BJ (cell line): ENCODE measurements at places on chromosomes 16 and 17.
A peak's percentile ranks its signal among the peaks of the same experiment; 100 is the strongest.

DNA sequence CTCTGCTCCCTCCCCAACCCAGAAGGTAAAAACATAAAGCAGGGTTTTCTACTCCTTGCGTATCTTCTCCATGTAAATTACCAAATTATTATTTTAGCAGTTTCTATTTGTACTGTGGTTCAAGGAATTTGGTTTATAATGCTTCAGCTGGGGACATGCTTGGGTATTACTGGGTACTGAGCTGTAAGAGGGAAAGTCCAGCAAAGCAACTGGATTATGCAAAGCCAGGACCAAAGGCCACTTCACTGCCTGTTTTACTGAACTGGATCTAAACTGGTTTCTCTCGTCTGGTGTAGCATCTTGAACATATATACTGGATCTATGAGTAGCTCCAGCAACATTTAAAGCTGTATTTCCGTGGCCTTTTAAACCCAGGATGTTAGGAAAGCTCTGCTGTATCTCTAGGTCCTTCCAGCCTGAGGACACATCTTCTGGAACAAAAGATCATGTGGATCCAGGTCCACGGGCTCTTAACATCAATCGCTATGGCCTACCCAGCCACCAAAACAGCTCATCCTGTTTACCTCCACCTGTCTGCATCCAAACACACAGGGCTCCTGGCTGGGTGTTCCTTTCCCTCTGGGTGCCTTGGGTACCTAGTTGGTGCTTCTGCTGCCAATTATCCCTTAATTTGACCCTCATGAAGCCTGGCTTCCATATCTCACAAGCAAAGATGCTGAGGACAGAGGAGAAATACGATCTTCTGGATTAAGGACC lies 7.2 kb downstream of the PMP22 start:
- no peak for DNase-seq

- DNase-seq, result no peak
These were observed 4.6 kb downstream of the PLCD3 start for GRCh38 chr17:45127548-45128300.

GRCh38 chr16:90020838-90021382 lies 1.7 kb upstream of the DBNDD1 start:
- DNase-seq, result no peak

GRCh38 chr17:28338056-28338768 lies 2.7 kb downstream of the TNFAIP1 start:
- DNase-seq, result no peak

GRCh38 chr16:66342294-66342900 lies 24.1 kb upstream of the CDH5 start:
- no peak for DNase-seq

DNA sequence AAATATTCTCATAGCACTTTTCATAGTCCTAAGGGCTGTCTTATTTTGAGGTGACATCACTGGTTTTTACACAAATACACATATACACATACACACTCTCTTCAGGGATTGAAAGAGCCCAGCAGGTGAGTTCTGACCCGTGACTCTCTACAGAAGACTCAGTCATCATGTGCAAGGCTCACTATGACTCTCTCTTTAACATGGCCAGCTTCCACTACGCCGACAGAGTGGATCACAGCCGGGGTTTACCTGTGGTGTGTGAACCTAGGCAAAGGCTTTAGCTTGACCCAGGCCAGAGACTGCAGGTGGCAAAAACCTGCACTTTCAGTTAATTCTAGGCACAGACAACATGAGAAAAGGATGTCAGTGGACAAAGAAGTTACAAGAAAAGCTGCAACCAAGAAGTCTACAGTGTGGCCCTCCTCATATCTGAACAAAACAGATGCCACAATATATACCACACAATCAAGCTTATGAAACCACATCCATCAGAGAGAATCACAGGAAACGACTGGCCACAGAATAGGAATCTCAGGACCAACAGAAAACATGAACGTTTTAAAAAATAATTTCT lies 56.5 kb downstream of the CYTH1 start:
- no peak for DNase-seq

DNA sequence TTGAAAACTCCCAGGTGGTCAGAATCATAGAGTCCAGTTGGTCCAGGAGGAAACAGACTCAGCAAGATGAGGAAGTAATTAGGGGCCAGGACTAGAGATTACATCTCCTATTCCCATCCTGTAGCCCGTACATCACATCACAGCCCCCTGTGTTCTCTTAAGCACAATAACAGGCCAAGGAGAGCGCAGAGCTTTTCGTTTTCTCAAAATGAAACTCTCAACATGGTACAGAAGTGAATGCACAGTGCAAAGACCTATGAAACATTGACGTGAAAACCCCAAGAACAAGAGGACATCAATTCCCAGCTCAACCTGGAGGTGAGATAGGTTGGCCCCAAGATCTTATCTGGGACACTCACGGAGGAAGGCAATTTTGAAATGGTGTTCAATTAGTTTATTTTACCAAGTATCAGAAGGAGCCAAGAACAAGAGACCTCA lies 9.0 kb downstream of the PIK3R5 start:
- DNase-seq, result no peak

DNA sequence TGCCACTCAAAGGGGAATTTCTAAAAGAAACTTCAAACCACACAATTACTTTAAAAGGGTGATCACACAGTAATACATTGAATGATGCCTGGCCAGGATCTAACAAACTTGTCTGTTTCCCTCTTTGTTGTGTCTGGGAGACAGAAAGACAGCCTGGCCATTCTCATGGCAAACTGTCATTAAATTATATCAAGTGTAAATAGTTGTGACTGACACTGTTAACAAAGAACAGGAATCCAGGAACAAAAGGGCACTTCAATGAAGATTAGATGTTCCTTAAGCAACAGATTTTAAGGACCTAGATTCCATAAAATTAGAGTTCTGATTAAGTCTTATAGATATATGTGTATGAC lies 383.6 kb downstream of the KCNJ2 start:
- no peak for DNase-seq

DNA sequence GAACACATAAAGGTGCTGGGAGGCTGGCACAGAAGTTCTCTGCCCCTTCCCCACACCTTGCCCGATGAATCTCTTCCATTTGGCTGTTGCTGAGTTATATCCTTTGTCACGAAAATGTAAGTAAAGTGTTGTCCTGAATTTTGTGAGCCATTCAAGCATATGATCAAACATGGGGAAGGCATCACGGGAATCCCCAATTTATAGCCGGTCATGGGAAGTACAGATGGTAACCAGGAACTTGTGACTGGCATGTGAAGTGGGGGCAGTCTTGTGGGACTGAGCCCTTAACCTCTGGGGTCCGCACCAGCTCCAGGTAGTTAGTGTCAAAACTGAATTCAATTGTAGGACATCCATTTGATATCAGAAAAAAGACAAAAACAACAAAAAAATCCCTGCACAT lies 13.2 kb downstream of the TOM1L2 start:
- DNase-seq, result no peak

GRCh38 chr17:31489295-31490018 lies 98.0 kb downstream of the RAB11FIP4 start:
- no peak for DNase-seq

DNA sequence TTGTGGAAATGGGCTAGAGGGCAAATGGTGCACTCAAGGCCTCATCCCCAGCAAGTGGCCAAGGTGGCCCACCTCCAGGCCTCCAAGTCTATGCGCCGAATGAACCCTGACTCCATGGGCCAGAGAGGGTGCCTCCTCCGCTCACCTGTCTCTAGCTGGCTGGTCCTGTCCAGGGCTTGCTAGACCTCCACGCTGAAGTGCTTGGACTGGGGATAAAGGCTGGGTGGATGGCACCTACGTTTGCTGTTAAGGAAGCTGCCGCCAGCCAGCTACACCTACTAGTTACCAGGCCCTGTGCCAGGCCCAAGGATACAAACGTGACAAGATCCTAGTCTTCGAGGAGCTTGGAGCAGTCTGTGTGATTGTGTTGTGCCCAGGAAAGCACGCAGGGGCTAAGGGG lies 739 bp upstream of the SGCA start:
- no peak for DNase-seq

GRCh38 chr17:80414508-80414802 lies 512 bp upstream of the ENDOV start:
- no peak for DNase-seq

GRCh38 chr16:74892574-74893461 lies 92.1 kb downstream of the WDR59 start:
- DNase-seq, result no peak

GRCh38 chr17:74767111-74767516 lies 9.0 kb downstream of the NAT9 start:
- no peak for DNase-seq

- DNase-seq, result no peak
These were observed 849 bp downstream of the CAPN15 start for GRCh38 chr16:528111-529011.

DNA sequence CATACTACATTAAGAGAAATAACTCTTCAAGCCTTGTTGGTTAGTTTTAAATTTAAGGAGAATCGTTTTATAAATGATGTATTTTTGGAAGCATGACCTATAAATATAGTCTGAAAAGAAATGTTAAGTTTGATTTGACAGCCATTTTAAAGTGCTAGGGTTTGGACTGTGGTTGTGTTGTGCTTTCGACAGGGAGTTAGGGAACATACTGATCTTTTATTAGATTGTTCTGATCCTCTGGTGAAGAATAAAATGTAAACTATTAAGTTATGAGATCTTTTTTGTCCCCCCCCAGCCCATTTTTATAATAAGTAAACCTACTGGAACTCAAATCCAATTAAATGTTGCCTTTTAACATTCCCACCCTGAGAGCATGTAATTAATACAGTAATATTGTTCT lies 12.0 kb downstream of the TAF15 start:
- no peak for DNase-seq

DNA sequence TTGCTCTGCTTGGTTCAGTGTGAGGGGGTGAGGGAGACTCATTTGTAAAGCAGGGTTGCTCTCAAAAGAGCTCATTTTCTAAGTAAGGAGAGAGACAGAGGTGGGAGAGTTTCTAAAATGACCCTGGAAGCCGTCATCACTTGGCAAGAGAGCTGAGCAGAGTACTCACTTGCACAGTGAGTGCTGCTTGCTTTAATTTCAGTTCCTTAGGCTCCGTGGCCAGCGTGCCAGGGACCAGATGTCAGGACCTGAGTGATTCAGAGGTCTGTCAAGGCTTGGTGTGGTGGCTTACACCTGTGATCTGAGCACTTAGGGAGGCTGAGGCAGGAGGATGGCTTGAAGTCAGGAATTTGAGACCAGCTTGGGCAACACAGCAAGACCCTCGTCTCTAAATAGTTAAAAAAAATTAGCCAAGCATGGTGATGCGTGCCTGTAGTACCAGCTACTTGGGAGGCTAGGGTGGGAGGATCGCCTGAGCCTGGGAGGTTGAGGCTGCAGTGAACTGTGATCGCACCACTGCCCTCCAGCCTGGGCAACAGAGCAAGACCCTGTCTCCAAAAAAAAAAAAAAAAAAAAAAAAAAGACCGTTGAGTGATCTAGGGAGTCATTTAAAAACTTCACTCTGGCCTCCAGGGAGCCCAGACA lies 10.7 kb downstream of the ZNF205 start:
- DNase-seq, result no peak

DNA sequence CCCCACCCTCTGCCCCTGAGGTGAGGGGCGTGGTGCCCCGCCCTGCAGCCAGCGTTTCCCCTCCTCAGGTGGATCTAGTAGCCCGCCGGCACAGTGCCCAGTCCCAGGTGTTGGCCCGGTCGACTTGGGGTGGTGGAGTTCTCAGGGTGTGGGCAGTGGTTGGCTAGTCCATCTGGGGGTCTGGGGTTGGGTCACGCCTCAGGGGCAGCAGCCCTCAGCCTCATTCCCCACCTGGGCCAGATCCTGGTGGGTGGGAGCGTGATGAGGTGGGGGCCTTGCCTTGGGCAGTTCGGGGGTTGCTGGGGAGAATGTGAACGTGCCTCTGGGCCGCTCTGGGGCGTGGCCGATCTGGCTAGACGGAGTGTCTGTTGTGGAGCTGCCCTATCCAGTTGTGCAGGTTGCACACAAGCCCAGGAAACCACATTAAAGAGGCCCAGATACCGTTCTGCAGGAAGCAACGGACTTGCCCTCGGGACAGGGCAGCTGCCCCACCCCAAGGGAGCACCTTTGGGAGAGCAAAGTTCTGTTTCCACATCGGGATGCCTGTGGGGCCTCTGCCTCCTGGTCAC lies 32.0 kb downstream of the GSE1 start:
- DNase-seq, result no peak

DNA sequence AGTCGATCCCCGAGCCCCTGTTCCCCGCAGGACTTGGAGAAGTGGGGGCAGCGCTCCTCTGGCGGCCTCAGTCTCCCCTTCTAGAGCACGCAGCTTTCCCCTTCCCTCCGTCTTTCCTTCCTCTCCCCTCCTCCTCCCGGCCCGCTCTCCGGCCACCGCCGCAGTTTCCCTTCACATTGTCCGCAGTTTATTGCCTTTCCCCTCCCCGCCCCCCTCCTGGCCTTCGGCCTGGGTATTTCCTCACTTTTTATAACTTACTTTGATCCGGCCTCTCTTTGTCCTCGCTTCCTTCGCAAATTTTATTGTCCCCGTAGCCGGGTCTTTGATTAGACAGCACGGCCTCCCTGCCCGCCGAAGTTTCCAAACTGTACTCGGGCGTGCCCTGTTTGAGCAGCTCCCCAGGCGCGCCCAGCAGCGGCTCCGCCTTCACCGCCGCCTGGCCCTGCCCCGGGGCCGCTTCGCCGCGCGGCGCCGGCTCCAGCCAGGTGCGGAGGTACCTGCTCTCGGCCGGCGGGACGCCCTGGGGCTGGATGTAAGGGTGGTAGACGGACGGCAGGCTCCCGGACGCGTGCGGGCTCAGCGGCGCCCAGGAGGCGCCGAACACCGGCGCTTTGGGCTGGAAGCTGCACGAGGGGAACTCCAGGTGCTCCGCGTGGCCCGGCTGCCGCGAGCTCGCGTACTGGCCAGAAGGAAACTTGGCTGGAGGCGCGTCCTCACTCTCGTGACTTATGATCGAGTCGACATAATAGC lies 488 bp downstream of the HOXB9 start:
- no peak for DNase-seq

DNA sequence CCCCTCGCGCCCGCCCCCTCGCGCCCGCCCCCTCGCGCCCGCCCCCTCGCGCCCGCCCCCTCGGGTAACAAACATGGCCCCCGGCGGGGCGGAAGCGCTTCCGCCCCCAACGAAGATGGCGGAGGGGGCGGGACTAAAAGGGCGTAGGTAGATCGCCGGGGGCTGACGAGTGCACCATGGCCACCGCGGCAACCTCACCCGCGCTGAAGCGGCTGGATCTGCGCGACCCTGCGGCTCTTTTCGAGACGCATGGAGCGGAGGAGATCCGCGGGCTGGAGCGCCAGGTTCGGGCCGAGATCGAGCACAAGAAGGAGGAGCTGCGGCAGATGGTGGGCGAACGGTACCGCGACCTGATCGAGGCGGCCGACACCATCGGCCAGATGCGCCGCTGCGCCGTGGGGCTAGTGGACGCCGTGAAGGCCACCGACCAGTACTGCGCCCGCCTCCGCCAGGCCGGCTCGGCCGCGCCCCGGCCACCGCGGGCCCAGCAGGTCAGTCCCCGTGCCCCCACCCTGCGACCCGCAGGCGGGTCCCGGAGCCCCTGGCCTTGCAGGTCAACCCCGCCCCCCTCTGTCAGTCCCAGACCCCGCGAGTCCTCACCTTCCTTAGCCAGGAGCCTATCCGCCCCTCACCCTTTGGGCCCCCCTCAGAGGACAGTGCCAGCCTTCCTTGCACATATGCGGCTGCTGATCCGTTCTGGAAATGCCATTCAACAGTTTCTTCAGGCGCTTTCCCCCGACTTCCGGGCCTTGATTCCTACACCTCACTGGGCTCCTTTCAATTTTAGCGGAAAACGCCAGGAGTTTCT lies at the start of gene COG1:
Gene COG1, plus strand, starts transcription at position 162 of the 808 bp plus-strand sequence. Its CDS starts 15 bp downstream, at position 177.
- DNase-seq, result no peak

- peak; percentile 59 for DNase-seq
These were observed 97.8 kb upstream of the MAF start for GRCh38 chr16:79698341-79698753.

- no peak for DNase-seq
These were observed 1.4 kb downstream of the EFCAB13 start for GRCh38 chr17:47325176-47325575.

GRCh38 chr17:1201132-1201702 lies 21.4 kb upstream of the ABR start:
- DNase-seq, result no peak
